GM12892 (cell line): ENCODE measurements at places on chromosomes 3 and 15.
A peak's percentile ranks its signal among the peaks of the same experiment; 100 is the strongest.

DNA sequence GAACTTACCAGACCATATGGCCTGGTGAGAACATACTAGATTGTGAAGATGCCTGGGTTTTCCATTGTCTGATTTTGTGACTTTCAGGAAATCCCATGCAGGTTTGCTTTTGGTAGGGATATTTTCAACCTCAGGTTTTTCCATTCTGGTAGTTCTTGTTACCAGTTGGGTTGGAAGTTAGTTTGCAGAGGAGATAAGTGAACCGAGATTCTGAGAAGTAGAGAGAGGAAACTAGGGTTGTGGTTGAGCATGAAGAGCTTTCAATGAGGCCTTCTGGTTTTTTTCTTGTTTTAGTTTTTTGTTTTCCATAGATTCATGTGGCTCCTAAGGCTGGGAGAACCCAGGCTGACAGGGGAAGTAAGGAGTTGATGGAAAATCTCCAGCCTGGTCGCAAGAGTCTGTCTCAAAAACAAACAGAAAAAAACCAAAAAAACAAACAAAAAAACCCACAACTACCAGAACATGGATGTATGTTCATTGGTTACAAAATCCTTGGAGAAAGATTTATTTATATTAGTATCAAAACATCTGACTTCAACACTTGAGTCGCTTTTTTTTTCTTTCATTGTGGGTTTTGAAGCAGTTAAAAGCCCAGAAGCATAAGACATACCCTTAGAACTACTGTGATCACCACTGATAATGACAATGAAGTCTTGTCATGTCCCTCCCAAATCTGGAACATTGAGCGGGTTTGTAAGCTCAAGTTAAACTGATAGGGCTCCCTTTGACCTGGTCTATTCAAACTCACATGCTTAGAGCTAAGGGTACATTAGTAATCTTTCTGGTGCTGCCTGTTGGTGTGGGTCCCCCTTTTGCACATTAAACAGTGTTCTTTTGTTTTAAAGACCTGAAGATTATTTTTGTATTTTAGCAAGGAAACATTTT lies 3.2 kb downstream of the GPR171 start:
- no peak for DNase-seq

- DNase-seq: no peak
These were observed 2.0 kb downstream of the P4HTM start for GRCh38 chr3:48991851-48992545.

DNA sequence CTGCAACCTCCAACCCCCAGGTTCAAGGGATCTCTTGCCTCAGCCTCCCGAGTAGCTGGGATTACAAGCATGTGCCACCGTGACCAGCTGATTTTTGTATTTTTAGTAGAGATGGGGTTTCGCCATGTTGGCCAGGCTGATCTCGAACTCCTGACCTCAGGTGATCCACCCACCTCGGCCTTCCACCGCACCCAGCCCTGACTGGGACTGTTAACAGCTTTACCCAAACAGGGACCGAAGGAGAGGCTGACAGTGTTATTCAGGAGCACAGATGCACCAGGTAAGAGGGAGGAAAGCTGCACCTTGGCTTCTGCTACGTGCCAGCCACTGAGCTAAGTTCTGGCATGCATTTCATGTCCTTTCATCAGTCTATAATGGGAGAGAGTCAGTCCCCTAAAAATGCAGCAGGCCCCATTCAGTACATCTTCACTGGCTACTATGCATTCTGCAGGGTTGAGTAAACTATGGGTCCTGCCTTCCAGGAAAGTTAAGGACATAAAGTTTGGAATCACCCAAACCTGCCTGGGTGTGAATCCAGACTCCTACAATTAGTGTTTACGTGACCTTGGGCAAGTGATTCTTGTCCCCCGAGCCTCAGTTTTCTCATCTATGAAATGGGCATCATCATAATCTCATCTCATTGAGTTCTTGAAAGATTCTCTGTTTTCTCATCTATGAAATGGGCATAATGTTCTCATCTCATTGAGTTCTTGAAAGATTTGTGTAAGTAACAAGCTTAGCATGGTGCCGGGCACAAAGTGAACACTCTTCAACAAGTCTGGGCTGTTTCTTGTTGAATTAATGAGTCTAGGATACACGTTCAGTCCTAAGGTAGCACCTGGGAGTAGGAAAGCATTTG lies 82.2 kb downstream of the CPN2 start:
- no peak for DNase-seq

- DNase-seq: no peak
These were observed 26.7 kb upstream of the ABHD10 start for GRCh38 chr3:111952086-111952485.

DNA sequence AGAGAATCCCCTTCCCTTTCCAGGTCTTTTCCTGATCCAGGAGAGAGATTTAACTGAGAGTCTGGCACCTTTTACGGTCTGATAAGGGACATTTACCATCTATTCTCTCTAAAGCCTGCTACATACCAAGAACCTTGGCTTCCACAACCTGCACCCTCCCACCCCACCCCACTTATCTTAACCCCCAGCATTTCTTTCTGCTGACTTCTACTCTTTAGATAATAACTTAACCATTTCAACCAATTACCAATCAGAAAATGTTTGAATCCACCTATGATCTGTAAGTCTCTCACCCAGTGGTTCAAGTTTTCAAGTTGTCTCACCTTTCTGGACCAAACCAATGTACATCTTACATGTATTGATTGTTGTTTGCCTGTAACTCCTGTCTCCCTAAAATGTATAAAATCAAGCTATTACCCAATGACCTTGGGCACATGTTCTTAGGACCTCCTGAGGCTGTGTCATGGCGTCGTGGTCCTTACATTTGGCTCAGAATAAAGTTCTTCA lies 74.0 kb downstream of the MCF2L2 start:
- no peak for DNase-seq

GRCh38 chr15:80999623-81000036 lies 1.1 kb upstream of the TLNRD1 start:
- peak; percentile 48 for DNase-seq

DNA sequence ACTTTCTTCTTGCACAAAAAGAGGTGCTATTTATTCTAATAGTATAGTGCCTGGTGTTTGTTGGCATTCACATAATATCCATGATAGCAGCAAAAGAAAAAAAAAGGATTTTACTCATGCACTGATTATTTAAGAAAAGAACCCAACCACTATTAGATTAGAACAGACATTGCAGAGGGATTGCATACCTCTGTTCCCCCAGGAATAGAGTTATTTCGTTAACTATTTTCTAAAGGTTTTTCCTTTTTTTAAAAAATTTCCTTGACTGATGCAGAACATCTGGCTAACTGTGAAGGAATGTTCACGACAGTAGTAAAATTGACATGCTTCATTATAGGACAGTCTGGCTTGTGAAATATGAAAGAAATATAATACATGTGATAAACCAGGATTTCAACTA lies 136.6 kb upstream of the PTX3 start:
- no peak for DNase-seq

GRCh38 chr15:60918234-60918959 lies 310.7 kb downstream of the RORA start:
- no peak for DNase-seq

GRCh38 chr15:55742927-55743728 lies at the start of gene PRTG:
Gene PRTG, minus strand, starts transcription at chr15:55743152. Its CDS starts 221 bp downstream, at chr15:55742931.
- peak; percentile 28 for DNase-seq

DNA sequence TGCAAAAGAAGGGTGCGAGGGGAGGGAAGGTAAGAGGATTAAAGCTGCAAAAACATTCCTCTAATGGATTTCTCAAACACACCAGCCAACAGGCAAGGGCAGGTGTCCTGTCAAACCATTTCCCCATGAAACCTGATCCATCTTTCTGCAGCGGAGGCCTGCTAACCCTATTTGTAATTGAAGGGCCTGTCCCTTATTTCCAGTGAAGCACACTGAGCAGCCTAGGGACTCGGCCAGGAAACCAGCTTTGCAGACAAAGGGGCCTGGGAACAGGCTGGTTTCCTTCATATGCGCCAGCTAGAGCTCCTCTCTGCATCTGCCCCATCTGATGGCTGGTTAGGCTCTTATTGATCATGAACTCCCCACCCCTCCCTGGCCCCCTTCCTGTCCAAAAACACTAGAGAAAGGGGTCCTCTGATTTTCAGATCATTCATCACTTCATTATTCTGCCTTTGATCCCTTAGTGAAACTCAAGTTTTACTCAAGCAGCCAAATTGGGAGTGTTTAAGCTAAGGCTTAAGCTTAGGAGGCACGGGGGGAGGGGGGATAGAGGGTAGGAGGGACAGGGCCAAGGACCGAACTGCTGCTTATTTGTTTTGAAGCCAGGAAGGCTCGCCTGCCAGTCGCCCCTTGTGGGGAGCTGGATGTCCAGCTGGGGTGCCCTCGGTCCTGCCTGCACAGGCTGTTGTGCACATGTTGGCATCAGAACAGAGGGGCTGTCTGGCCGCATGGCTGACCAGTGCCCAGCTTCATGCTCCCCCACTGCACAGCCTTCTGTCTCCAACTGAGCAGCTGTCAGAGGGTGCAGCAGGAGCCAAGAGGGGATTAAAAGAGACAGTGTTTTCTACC lies 53.1 kb downstream of the BOC start:
- DNase-seq: no peak

DNA sequence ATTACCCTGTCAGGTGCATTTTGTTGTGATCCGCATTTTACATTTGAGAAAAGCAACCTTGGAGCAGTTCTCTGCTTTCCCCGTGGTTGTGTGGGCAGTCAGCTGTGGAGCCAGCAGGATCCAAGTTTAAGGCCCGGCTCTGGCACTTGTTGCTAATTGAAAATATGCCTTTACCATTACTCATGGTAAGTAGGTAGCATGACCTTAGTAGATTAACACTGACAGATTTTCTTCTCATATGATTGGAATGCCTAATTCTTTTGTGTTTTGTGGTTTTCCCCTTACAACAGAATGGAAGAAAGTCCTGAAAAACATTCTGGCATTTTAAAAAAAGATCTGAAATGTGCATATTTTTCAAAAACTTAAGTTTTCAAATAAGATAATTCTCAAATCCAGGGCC lies 246.5 kb upstream of the LRRN1 start:
- no peak for DNase-seq

DNA sequence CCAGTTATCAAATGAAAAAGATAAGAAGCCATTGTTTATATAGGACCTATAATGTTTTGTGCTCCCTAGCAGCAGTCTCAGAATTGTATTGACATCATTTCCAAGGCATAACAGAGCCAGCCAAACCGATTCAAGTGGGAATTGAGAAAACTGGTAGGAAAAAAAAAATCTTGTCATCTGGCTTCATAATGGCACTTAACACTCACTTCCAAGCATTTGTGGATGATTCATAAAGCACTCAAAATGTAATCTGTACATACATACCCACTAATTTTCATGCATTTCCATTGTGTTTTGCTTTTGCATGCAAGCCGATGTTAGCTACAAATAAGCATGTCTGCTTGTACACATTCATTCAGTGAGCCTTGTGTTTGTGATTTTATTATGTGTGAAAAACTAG lies 18.6 kb upstream of the TRPC1 start:
- no peak for DNase-seq

- DNase-seq: no peak
These were observed 1085.2 kb downstream of the NSUN3 start for GRCh38 chr3:95148107-95148506.

DNA sequence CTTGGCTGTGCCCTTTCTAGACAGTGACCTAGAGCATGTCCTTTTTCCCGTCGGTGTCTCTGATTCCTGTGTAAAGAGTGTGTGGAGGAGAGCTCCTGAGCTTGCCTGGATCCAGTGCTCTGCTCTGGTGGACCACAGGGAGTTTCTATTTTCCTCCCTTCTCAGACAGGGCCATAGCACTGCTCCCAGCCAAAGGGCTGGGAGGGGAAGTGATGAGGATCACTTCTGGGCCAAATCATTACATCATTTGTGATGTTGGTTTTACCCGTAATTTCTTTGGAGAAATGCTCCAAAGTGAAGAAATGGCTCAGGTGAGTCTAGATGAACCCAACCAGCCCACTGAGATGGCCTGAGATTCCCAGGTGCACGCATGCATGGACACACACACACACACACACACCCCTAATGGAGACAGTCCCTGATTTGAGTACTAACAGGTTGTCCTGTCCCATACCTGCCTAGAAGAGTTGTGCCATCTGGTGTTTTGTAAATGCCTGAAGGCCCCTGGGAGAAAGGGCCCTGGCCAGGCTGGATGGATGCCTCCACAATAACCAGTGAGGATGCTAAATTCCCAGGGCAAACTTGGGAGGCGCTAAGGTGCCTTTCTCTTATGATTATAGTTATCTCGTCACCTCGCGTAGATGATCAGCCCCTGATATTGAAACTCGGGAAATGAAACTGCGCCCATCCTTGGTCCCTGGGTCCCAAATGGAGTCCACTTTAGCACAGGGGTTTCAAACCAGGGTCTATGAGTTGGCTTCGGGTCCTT lies 86.9 kb downstream of the ASB7 start:
- DNase-seq: no peak

DNA sequence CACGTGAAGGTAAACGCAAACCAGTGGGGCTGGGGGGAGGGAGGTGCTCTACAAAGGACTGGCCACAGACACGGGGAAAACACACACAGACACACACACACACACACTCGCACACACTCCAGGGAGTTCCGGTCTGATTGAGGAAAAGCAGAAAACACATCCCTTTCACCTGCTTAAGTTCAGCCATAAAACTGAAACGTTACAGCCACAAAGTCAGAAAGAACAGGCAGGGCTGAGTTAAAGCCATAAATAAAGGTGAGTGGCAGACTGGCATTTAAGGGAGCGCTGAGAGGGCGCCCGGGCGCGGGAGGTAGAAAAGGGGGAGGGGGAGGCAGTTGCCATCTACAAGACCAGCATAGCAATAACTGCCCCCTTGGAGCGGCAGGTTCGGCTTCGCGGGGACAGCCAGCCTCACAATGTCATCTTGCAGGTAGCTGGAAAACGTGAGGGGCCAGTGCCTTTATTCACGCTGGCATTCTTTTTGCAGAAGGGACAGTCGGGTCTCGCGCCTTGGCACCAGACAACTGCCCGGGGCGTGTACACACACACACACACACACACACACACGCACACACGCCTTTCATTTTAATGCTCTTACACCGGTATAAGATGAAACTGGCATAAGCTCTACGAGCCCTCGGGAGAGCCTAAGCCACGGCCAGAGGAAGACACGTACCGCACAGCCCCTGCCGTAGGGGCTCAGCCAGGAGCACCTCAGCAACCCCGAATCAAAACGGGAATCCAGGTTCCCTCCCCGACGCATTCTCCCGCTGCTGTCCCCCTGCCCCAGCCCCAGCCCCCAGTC lies 866 bp downstream of the TNIK start:
- no peak for DNase-seq

- DNase-seq: no peak
These were observed 55.1 kb downstream of the MBNL1 start for GRCh38 chr3:152323834-152324233.

DNA sequence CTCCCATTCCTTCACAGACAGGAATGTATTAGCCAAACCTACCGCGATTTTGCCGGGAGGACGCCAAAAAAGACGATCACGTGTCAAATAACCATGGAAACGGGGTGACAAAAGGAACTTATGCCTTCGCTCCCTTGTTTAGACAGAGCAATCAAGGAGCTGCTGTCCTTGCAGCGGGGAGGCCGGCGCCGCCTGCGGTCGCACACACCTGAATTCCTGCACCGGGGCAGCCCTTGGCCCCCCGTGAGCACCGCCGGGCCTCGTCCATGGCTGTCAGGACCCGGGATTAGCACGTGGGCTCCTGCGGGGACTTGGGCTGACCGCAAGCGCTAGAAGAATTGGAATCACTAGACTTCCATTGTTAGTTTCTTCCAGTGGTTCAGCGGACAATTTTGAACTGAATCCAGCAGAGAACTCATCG lies 193.1 kb downstream of the SHQ1 start:
- DNase-seq: no peak

- no peak for DNase-seq
These were observed 10.5 kb downstream of the PTX3 start for GRCh38 chr3:157447026-157447694.
